T-cell (primary cell): ENCODE measurements at places on chromosomes 1 and 21. TPM values are rescaled to one million over a fixed set of nuclear protein-coding genes. Genes with fewer than 3 reads are reported as not detected.

PLEKHO1 gene
- total RNA-seq = 154 TPM

WDR64 gene
- 0.13 TPM for total RNA-seq

DNA sequence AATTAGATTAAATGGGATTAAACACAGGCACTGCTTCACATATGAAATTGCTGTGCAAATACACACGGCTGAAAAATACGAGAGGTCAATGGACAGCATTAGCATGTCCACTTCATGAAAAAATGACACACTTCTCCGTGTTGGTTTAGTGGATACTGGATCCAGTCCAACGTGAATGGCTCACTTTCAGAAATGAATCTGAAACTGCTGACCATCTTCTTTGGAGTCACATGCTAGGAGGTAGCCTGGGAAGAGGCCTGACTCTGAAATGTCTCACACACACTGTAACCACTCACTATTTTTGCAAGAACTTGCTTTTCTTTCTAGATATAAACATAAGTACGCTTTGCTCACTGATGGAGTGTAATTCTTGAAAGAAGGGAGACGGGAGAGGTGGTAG is 127.3 kb downstream of the HLCS start:
- no peaks in the 10 kb centered on the region for H3K4me1 ChIP-seq
- H3K4me3 ChIP-seq = no peak overlapping the region
- no peak overlapping the region for H3K27ac ChIP-seq
- H3K36me3 ChIP-seq = no peaks in the 10 kb centered on the region
- no peaks in the 10 kb centered on the region for H3K27me3 ChIP-seq

GRCh38 chr1:228977307-228977706 is 242.0 kb downstream of the RHOU start:
- no peak for DNase-seq
- peaks cover 10% of the 10 kb centered on the region for H3K27me3 ChIP-seq
- no peak overlapping the region for H3K4me3 ChIP-seq
- no peaks in the 10 kb centered on the region for H3K4me1 ChIP-seq
- H3K27ac ChIP-seq = no peak overlapping the region

DNA sequence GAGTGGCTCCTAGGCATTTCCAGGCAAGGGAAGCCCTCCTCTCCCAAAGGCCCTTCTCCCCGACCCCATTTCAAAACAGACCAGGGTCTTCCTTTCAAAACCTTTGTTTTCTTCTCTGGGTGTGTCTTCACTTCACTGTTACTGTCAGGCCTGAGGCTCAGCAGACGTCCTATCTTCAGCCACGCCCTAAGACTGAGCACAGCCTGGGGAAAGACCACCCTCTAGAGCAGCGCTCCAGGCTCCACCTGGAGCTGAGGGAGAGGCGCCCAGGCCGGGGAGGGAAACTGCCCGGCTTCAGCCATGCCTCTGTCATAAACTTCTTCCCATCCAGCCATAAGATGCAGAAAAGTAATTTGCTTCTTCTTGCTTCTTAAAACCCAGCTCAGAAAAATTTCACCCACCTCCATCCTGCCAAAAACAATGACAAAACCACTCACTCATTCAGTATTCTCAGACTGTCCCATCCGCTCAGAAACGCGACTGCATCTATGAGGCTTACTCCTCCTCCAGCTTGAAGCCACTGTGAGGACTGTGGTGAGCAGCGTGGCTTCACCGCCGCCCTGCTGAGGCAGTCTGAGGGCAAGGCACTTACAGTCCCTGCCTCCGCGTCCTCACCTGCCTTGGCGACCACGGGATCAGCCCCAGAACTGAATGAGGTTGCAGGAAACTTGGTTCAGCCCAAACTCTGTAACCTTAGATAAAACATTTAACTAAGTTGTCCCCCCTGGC is 36.1 kb downstream of the VN1R5 start:
- no peaks in the 10 kb centered on the region for H3K4me1 ChIP-seq
- H3K27ac ChIP-seq = no peak overlapping the region
- H3K27me3 ChIP-seq = peaks cover 2% of the 10 kb centered on the region
- no peak for DNase-seq

- peaks cover 2% of the 10 kb centered on the region for H3K36me3 ChIP-seq
- no peak for DNase-seq
- peaks cover 3% of the 10 kb centered on the region for H3K27me3 ChIP-seq
- H3K4me1 ChIP-seq = no peaks in the 10 kb centered on the region
- no peak overlapping the region for H3K27ac ChIP-seq
Measured at GRCh38 chr21:36913247-36914169, 53.0 kb downstream of the HLCS start.

GRCh38 chr1:20717452-20718342 is at the start of gene KIF17:
Gene KIF17 (minus strand): TSS chr1:20718007. CDS start chr1:20717706, 301 bp downstream.
- H3K4me3 ChIP-seq = peak within 1 kb of the TSS; percentile 40
- no peaks in the 10 kb centered on the region for H3K27me3 ChIP-seq
- no peak within 1 kb of the TSS for H3K27ac ChIP-seq

DNA sequence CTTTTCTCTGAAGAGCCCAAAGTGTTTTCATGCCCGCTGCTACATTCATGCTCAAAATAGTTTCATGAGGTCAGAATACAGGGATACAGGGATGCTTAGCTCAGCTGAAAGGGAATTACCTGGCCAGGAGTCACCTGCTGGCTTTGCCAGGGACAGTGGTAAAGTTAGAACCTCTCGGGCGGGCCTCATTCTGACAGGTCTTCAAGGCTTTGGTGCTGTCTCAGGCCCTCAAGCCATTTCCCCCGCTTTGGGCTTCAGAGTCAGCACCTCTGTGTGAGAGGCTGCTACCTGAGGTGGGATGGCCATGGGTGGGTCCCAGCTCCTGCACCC is 5.5 kb downstream of the RASSF5 start:
- peaks cover 38% of the 10 kb centered on the region for H3K27me3 ChIP-seq
- H3K27ac ChIP-seq = no peak overlapping the region
- H3K36me3 ChIP-seq = no peaks in the 10 kb centered on the region
- DNase-seq = no peak

- DNase-seq = no peak
- H3K4me1 ChIP-seq = no peaks in the 10 kb centered on the region
- peaks cover 3% of the 10 kb centered on the region for H3K27me3 ChIP-seq
- H3K27ac ChIP-seq = no peak overlapping the region
Measured at GRCh38 chr1:94697839-94698238, 122.3 kb upstream of the SLC44A3 start.

DNA sequence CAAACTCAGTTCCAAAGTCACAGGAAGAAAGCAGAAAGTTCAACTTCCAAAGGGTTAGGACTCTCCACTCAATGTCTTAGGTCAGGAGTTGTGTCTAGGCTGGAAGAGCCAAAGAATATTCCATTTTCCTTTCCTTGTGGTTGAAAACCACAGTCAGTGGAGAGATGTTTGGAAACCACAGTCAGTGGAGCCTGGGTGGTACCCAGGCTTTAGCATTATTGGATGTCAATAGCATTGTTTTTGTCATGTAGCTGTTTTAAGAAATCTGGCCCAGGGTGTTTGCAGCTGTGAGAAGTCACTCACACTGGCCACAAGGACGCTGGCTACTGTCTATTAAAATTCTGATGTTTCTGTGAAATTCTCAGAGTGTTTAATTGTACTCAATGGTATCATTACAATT is 11.7 kb downstream of the ATF3 start:
- no peak overlapping the region for H3K27ac ChIP-seq
- peaks cover 9% of the 10 kb centered on the region for H3K27me3 ChIP-seq
- DNase-seq = no peak
- H3K4me3 ChIP-seq = no peak overlapping the region
- no peaks in the 10 kb centered on the region for H3K4me1 ChIP-seq

DNA sequence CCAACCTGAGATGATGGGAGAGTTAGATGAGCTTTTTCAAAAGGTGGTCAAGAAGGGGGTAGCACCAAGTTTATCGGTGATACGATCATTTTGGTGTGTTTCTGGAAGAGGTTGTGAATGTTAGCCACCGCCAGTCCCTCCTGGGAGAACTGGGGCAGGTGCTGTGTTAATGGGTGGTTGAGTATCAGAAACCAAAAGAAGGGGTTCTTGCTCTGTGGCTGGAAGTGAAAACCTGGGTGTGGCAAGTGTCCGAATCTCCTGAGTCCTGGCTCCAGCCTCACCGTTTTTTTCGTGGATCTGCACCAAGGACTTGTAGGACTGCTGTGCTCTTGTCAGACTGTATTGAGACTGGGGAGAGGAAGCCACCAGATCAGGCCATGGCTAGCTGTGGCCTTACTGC is 7.8 kb downstream of the UBE2Q1 start:
- peaks cover 70% of the 10 kb centered on the region for H3K36me3 ChIP-seq
- peaks cover 4% of the 10 kb centered on the region for H3K4me1 ChIP-seq
- no peak overlapping the region for H3K27ac ChIP-seq
- no peaks in the 10 kb centered on the region for H3K27me3 ChIP-seq

DNA sequence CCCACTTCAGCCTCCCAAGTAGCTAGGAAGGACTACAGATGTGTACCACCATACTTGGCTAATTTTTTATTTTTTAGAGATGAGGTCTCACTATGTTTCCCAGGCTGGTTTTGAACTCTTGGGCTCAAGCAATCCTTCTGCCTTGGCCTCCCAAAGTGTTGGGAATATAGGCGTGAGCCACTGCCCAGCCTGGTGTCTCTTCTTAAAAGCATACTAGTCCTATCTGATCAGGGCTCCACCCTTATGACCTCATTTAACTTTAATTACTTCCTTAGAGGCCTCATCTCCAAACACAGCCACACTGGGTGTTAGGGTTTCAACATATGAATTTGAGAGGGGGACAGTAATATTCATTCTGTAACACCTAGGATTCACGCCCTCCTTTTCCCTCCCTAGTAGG is 130.9 kb downstream of the GLIS1 start:
- H3K36me3 ChIP-seq = no peaks in the 10 kb centered on the region
- no peak overlapping the region for H3K4me3 ChIP-seq
- DNase-seq = no peak
- H3K4me1 ChIP-seq = peaks cover 29% of the 10 kb centered on the region
- H3K27me3 ChIP-seq = no peaks in the 10 kb centered on the region
